ENCODE measurements at places on chromosomes 13 and 19. TPM values are rescaled to one million over a fixed set of nuclear protein-coding genes. Genes with fewer than 3 reads are reported as not detected.

The RETN gene
- total RNA-seq: not detected

The LGALS14 gene
- not detected for total RNA-seq

The KCTD4 gene
- total RNA-seq: not detected

DNA sequence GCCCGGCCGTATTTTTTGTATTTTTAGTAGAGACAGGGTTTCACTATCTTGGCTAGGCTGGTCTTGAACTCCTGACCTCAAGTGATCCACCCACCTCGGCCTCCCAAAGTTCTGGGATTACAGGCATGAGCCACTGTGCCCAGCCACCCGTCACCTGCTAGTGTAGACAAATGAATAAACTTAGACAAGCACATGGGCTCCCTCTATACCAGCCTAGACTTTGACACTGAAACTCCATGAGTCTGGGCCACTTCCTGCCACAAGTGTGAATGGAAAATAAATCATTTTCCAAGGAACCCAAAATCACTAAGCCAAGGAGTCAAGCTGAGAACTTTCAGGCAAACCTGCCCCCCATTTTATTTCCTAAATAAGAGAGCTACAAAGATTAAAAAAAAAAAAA is 27.0 kb upstream of the TPT1 start:
- no peak for DNase-seq
- H3K27me3 ChIP-seq: no peaks in the 10 kb centered on the region
- peak overlapping the region; percentile 76 for H3K4me3 ChIP-seq
- peaks cover 36% of the 10 kb centered on the region for H3K36me3 ChIP-seq
- peaks cover 54% of the 10 kb centered on the region for H3K4me1 ChIP-seq
- peak overlapping the region; percentile 95 for H3K27ac ChIP-seq

DNA sequence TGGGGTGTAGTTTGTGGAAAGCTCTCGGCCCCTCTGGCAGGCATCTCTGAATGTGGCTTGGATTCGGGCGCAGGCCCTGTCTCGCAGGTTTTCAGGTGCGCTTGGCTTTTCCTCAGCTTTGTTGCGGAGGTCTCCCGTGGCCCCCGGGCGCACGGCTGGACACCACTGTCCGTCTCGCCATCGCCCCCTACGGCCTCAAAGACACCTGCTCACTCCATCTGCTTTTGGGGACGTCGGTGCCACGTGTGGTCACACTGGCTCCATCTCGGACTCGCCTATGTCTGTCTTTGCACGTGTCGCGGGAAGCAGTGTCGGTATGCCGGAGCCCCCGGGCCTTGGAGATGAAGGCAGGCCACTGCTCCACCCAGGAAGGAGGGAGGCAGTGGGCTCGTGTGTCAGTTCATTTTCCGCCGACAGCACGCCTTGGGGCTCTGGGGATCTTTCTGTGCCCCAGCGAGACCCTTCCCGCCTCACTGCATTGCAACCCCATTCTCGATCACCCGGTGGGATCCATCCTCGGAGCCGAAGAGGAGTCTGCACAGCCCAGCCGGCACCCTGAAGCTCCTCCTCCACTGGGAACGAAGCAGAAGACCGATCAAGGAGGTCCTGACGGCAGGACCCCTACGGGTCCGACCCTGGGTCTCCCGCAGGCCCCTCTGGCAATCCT is 42.1 kb downstream of the ZNF146 start:
- no peak overlapping the region for H3K27ac ChIP-seq
- H3K4me3 ChIP-seq: no peak overlapping the region
- no peaks in the 10 kb centered on the region for H3K27me3 ChIP-seq
- H3K4me1 ChIP-seq: no peaks in the 10 kb centered on the region

GRCh38 chr19:2451138-2451537 is 5.6 kb downstream of the LMNB2 start:
- no peak for DNase-seq
- no peak overlapping the region for H3K4me3 ChIP-seq
- H3K4me1 ChIP-seq: peaks cover 22% of the 10 kb centered on the region
- H3K36me3 ChIP-seq: peaks cover 17% of the 10 kb centered on the region

DNA sequence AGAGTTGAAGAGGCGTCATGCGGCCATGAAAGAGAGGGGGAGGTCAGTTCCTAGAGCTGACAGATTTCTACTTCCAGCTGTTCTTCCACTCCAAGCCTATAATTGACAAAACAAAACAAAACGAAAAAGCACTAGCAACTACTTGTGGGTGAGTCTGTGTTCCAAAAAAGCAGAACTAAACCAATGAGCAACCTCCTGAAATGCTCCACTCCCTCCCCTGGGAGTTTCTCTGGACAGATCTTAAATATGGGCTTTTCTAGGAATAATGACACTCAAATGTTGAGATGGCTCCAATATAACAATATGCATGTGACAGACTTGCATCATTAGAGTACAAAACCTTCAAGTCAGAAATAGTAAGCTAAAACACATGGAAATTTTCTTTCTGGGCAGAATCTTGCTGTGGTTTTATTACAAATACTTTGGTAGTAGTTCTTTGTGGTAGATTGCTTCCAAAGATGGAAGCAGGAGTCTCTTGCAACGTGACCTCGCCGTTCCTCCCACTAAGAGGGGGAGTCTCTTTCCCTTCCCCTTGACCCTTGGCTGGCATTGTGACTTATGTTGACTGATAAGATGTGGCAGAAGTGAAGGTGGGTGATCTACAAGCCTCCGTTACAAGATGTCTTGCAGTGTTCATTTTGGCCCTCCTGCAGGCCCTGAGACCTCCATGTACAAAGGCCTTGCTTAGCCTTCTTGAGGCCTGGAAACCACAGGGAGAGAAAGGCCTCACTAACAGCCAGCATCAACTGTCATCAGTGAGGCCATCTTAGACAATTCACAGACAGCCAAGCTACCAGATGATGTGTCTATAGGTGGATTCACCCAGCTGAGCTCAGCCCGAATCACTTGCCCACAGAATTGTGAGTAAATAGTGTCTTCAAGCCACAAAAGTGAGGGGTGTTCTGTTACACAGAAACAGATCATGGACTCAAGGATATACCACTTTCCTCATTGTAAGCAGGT is 173.1 kb upstream of the RFC3 start:
- H3K36me3 ChIP-seq: no peaks in the 10 kb centered on the region
- H3K4me1 ChIP-seq: peaks cover 33% of the 10 kb centered on the region
- H3K27me3 ChIP-seq: no peaks in the 10 kb centered on the region
- peak overlapping the region; percentile 69 for H3K27ac ChIP-seq
- H3K4me3 ChIP-seq: no peak overlapping the region
- no peak for DNase-seq

The MCEMP1 gene
- total RNA-seq: not detected

DNA sequence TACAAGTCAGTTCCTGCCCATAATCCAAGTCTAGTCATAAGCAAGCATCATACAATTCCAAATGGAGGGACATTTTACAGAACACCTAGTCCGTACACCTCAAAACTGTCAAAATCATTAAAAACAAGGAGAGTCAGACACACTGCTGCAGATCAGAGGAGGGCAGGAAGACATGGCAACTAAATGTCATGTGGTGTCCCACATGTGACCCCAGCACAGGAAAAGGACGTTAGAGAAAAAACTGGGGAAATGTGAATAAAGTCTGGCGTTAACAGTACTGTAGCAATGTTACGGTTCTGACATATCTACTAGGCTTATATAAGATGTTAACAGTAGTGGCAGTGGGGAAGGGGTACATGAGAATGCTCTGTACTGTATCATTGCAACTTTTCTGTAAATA is 2.3 kb downstream of the ZSCAN5A start:
- no peak for DNase-seq
- peaks cover 26% of the 10 kb centered on the region for H3K36me3 ChIP-seq
- peaks cover 33% of the 10 kb centered on the region for H3K4me1 ChIP-seq
- H3K27ac ChIP-seq: no peak overlapping the region
- H3K27me3 ChIP-seq: no peaks in the 10 kb centered on the region

Measured in activated CD4-positive, alpha-beta T cell treated with anti-CD3 and anti-CD28 coated beads, Interleukin-2, amount 10 ng/mL, durations not matched to agents 24 days and 14 days (primary cell).